ENCODE measurements at places on chromosomes 16 and 17. TPM values are rescaled to one million over a fixed set of nuclear protein-coding genes. Genes with fewer than 3 reads are reported as not detected.

DNA sequence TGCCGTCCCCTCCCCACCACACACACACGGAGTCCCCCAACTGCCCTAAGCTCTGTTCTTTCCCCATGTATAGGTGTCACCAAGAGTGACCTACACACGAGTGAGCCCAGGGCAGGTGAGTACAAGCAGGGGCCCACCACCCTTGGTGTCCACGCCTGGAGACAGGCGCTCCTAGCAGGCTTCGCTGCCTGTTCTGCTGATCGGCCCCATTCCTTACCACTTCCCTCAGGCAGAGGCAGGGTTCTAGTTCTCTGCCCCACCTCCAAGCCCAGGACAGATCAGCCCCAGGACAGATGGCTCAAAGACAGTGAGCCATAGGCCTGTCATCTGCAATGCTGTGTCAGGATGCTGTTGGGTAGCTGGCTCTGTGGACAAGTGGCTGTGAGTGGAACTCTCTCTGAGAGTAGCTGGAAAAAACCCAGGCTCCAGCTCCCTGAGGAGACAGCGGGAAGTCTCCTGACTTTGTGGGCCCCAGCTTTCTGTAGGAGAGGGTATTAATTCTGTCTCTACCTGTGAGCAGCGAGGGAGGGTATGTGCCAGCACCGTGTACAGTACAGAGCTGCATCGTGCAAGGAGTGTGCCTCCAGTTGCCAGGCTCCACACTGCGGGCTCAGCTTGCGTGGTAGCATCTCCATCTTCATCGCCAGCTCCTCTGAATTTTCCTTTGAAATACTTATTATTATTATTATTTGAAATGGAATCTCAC, 897 bp downstream of the TP53I13 start:
- DNase-seq: no peak

DNA sequence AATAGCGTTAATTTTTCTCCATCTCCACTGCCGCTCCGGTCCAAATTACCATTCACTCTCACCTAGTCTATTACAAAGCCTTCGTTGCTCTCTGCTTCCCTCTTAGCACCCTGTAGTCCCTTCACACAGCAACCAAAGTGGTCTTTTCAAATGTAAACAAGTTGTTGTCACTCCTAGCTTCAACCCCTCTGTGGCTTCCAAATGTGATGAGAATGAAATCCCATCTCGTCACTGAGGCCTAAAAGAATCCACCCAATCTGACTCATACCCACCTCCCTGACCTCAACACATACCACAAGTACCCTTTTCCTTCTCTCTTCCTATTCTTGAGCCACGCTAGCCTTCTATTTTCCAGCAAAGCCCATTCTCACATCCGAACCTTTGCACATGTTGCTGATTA, 2.2 kb upstream of the PELP1 start:
- DNase-seq: no peak

The C17orf58 gene
- total RNA-seq: 5.3 TPM

- DNase-seq: no peak
Observed at GRCh38 chr17:73170324-73170723, 5.5 kb downstream of the SSTR2 start.

GRCh38 chr17:30187573-30187972, 47.9 kb downstream of the SLC6A4 start:
- DNase-seq: no peak

- peak; percentile 81 for DNase-seq
Observed at GRCh38 chr17:2237521-2237921, 66.1 kb downstream of the SMG6 start.

The TPSB2 gene
- 6.9 TPM for total RNA-seq

DNA sequence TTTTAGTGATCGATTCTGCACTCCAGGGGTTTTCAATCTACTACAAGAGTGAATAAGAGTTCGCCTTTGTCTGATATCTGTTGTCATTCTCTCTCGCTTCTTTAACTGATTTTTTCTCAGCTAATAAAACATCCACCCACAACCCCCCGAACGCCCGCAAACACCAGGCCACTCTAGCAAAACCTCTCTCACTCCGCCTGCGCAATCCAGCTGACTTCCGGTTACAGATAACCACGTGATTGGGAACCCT, 338 bp upstream of the RPL19 start:
- DNase-seq: peak; percentile 89

The FASN gene
- 9.8 TPM for total RNA-seq

DNA sequence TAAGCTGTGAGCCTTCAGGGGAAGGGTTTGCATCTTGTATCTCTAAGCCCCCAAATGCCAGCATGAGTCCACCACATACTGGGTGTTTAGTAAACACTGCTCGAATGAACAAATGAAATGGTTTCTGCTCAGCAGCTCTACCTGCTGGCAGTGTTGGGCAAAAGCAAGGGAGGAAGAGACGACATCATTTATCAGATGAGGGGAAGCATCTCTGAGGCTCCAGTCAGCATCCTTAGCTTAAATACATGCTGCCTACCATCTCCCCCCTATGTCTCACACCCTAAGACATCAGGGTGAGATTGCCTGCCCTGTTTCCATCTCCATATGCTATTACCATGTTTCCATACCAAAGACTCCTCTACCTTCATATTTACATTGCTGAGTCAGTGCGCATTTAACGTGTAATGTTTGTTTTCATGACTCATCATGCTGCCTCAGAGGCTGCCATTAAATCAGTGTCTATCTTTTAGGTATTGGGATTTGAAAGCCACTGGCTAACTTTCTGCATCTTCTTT, 379.8 kb downstream of the UTP18 start:
- no peak for DNase-seq

DNA sequence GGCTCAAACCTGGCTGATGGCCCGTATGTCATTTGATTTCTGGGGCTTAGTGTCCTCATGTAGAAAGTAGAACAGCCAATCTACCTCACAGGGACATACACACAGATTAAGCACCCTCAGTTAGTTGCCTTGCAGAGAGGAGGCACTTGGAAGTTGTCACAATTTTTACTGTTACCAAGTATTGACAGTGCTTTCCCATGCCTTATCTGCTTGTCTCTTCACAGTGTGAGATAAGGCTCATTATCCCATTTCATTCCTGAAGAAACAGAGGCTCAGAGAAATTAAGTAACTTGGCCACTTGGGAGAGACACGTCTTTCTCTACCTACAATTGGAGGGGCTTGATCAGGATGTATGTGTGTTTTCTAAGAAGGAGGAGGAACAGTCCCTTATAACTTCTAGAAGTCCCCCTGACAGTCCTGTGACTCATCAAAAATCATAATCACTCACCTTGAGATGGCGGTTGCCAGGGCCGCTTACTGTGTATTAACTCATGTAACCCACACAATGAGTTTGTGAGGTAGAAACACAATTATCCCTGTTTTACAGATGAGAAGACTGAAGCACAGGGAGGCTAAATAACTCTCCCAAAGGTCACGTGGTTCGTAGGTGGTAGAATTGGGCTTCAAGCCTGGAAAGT, 56.9 kb upstream of the LHX1 start:
- DNase-seq: no peak

DNA sequence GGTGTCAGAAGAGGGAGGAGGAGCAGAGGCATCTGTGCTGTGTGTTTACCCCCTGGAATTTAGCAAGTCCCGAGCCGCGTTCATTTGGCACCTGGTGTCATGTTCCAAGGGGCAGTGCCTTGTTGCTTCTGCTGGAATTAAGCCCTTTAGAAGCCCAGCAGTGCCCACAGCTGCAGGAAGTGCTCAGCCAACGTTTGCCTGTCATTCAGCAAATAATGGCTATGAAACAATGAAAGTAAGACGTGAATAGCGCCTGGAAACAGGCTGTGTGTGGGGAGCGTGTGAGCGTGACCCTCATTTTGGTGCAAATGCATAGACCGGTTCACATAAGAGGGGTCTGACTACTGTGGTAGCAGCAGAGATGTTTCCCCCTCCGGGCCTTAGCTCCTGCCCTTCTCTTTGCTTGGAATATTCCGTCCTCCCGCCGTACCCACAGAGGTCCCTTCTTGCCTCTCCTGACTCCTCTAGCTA, 5.8 kb upstream of the ATP2C2 start:
- no peak for DNase-seq

GRCh38 chr17:39769974-39770587, 32.3 kb downstream of the GRB7 start:
- no peak for DNase-seq

- DNase-seq: peak; percentile 75
Observed at GRCh38 chr17:6555331-6556120, 829 bp downstream of the PITPNM3 start.

DNA sequence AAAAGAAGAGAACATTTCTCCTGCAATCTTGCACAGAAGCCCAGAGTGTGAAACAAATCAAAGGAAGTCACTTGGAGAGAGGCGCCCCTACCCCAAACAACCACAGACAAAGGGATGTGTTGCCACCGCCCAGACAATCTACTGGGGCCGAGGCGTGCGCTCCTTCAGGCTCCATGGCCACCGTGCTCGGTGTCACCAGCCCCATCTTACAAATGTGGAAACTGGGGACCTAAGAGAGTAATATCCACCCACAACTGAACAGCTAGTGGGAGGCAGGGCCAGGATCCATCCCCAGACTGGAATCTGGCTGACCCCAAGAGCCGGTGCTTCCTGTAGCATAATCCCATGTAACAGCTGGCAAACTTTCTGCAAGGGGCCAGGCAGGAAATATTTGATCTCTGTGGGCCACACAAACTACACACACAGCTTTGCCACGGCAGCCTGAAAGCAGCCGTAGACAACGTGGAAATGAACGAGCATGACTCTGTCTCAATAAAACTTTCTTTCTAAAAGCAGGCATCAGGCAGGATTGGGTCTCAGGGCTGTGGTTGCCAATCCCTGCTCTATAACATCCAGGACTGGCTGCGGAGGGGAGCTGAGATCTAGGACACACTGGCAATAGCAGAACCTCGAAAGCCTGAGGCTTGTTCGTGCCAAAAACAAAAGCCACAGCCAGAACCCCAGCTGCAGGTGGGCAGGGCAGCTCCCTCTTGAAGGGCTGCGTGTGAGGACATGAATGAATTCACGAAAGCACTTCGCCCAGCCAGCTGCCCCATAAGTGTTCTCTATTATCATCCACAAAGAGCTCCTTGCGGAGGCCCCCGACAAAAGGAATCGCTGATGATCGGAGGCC, 26.6 kb upstream of the GINS2 start:
- DNase-seq: no peak

The ACSM2B gene
- total RNA-seq: 0.95 TPM

The SMCR8 gene
- 8.8 TPM for total RNA-seq

DNA sequence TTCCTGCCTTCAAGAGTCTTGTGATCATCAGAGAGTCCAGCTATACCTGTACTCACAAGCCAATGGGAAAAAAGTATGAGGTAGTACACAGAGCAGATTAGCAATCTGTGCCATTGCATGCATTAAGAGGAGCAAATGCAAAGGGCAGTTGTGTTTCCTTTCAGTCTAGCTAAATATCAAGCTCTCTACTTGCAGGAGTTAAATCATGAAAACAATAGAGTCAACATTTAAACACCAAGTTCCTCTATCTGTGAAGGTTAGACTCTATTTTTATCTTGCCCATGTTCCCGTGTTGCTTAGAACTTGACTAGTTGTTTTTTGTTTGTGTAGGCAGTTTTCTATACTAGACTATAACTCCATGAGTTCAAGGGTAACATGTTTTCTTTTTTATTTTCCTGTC, 4.7 kb upstream of the FAM20A start:
- DNase-seq: no peak
